Kidney (tissue), 22 donors: ENCODE measurements at places on chromosomes 12 and 14.

GRCh38 chr14:65044596-65044959, 57.7 kb downstream of the MAX start:
- DNase-seq = no peak

DNA sequence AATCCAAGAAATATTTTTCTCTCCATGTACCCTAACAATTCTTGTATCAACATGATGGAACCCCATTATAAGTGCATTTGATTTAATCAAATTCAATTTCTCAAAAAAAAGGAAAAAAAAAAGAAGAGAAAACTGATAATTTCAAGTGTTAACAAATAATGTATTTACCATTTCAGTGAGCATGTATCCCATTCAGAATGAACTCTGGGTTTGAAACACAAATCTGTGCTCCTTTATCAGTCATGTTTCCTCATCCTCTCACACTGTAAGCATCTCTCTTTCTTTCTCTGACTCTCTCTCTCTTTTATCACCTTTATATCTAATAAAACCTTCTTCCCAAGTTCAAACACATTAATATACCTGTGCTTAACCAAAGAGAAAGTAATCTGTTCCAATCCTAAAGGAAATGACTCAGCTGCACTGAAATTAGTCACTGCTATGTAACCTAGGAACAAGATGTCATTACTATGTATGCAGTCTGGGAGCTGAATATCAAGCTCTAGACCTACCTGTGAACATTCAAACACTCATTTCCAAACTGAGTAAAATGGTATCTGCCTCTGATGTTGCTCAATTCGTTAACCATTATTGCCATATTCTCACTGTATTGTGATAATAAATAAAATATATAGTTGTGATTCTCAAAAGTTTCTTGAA, 135.0 kb upstream of the LRIG3 start:
- no peak for DNase-seq

DNA sequence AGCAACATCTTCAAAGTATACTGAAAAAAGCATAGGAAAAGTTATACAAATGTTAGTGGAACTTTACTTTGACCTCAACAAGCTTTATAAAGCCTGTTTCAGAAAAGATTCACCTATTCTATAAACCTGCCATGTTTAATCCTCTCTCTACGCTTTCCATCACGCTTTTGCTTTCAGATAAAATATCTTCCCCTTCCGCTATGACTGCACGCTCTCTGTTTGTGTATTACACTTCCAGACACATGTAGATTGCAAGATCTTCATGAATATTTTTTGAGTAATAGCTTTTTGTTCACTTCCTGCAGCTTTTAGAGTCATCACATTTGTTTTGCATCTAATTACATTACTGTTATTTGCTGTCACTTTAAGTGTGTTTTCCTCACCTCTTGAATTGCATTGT, 271.4 kb downstream of the RASSF9 start:
- DNase-seq = no peak

- no peak for DNase-seq
These were observed 23.6 kb downstream of the BDKRB1 start for GRCh38 chr14:96279564-96279963.

DNA sequence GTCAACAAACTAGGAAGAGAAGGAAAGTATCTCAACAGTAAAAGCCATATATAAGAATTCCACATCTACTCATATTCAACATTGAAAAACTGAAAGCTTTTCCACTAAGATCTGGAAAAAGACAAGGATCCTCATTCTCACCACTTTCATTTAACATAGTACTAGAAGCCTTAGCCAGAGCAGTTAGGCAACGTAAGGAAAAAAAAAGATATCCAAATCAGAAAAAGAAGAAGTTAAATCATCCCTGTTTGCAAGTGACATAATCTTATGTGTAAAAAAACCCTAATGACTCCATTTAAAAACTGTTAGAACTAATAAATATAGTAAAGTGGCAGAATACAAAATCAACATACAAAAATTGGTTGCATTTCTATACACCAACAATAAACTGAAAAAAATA, 426.2 kb downstream of the BCAT1 start:
- DNase-seq = no peak

DNA sequence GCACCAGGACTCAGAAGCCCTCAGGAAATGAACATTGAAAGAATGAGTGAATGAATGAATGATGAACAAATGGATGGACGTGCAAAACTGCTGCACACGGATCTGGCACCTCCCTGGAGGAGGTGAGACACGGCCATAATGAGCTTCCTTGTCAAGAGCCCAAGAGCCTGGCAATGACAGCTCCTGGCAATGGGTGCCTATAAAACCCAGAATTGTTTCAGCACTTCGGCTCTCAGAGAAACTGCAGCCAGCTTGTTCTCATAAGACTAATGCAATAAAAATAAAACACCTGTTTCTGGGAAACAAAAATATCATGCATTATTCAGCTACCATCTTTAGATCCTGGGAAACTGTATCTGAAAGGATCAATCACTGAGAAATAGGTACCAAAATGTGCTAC, 200.5 kb upstream of the SFSWAP start:
- no peak for DNase-seq

DNA sequence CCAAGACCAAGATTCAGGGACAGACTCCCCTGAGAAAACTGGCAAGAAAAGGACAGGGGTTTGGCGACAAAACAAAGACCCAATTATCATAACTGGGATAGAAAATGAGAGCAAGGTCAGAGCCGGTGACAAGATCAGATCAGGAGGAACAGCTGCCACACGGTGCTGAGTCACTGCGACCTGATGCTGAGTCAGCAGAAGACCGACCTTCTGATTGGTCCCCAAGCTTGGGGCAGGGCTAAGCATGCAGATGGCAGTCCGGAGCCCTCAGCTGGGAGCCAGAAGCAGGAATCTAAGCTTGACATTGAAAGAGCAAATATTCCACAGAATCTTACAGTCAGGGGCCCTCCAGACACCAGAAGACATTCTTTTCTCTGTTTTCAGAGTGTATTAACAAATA, 19.1 kb upstream of the ARMH4 start:
- DNase-seq = peak; percentile 51

- DNase-seq = peak; percentile 63
These were observed 441 bp downstream of the PDE3A start for GRCh38 chr12:20368651-20369304.

- no peak for DNase-seq
These were observed 153.7 kb downstream of the PRKD1 start for GRCh38 chr14:29773990-29774389.

- no peak for DNase-seq
These were observed 334.5 kb downstream of the CACNA1C start for GRCh38 chr12:2387103-2387834.

GRCh38 chr12:42298887-42299286, 27.0 kb downstream of the ZCRB1 start:
- no peak for DNase-seq

- DNase-seq = no peak
These were observed 64.6 kb upstream of the LMO3 start for GRCh38 chr12:16670456-16671050.

DNA sequence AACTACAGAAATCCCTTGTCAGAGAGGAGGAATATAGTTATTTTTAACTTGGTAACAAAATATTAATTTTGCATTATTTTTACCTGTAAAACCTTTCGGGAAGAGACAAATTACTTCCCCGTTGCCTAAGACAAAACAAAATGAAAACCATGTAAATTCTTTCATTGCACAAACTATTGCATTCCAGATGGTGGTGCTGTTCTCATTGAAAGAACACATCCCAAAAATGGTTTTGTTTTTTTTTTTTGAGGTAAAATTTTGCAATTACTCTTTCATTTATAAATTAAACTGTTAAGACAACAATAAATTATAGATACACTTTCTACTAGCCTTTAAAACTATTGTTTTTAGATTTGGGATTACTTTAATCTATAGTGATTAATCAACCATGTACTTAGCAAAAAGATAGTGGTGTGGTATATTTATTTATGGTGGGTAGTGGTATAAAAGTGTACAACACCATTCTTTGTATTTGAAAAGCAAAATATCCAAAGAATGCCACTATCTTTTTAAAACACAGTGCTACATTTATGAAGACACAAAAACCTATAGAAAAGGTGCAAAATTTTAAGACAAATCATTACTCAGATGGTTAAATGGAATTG, 115.5 kb downstream of the SLC38A1 start:
- peak; percentile 35 for DNase-seq

GRCh38 chr14:33484264-33484663, 466.6 kb downstream of the EGLN3 start:
- DNase-seq = peak; percentile 20

- DNase-seq = no peak
These were observed 17.2 kb upstream of the CISTR start for GRCh38 chr12:53768976-53769375.

GRCh38 chr12:98594050-98594835, 757 bp downstream of the SLC25A3 start:
- DNase-seq = peak; percentile 52

GRCh38 chr12:115835445-115835844, 442.0 kb downstream of the MED13L start:
- no peak for DNase-seq

DNA sequence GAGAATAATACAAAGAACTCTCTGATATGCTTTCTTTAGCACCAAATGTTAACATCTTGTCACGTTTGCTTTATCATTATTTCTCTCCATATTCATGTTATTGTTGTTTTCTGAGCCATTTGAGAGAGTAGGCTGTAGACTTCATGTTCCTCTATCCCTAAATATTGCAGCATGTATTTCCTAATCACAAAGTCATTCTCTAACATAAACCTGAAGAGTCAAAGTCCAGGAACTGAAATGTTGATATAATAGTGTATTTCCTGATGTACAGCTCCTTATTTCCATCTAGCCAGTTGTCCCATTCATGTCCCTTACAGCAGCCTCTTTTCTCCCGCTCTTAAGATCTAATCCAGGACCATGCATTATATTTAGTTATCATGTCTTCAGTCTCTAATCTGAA, 72.8 kb downstream of the SPATS2 start:
- DNase-seq = no peak

DNA sequence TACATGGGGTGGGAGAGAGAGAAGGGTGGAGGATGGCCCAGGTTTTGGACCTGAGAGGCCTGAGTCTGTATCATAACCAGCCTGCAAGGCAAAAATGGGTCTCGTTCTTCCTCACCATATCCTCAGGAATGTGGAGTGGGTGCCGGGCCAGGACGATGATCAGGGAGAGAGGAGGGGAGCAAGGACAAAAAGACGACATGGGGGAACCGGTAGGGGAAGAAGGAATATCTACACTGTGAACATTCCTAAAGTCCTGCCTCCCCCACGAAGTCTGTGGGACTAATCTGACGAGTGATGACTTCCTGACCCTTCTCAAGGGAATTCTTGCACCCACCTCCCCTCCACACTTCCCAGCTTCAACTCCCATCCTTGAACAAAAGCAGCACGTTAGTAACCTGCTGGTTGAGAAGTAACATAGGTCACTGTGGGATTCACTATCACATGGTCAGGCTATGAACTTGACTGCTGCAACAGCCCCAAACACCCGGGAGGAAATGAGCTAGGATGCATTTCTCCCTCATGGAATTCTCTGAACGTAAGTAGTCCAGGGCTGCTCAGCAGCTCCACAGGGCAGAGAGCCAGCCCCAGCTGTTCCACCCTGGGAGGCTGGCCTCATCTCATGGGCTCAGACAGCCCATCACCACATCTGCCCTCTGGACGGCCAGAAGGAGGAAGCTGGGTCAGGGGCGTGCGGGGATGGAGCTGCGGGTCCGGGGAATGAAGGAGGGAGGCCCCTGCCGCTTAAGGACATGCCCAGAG, 36.8 kb upstream of the VWF start:
- DNase-seq = peak; percentile 81

DNA sequence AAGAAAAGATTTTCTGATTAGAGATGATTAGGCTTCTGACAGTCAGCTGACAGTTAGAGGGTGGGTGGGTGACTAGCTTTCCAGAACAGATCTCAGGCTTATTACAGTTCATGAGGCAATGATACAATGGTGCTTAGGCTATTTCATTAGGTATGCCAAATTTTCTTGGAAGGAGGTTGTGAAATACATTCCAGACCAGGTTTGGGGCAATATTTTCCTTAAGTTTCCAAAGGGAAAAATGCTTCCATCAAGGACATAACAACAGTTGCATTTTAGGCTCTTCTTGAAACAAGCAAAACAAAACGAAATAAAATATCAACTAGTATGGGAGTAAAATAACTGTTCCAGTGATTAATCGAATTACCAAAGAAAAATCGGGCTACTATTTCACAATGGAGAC, 59.3 kb upstream of the CNTN1 start:
- DNase-seq = no peak

- DNase-seq = no peak
These were observed 43.0 kb upstream of the BDKRB2 start for GRCh38 chr14:96161636-96162035.

DNA sequence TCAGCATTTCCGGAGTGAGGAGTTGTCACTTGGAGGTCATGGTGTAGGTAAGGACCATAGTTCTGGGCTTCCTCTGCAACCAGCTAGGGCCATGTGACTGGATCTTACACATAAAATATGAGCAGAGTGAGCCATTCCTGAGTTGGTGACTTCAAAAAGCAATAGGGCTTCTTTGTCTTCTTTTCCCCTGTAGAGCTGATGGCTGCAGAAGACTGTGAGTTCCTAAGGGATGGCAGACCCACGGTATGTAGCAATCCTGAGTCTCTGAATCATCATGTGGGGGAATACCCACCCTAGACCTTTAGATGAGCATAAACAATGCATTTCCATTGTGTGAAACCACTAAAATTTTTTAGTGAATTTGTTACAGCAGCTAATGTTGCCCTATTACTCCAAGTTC, 151.1 kb upstream of the TBX3 start:
- DNase-seq = no peak

- no peak for DNase-seq
These were observed 4.9 kb downstream of the SVOP start for GRCh38 chr12:109016016-109016415.

DNA sequence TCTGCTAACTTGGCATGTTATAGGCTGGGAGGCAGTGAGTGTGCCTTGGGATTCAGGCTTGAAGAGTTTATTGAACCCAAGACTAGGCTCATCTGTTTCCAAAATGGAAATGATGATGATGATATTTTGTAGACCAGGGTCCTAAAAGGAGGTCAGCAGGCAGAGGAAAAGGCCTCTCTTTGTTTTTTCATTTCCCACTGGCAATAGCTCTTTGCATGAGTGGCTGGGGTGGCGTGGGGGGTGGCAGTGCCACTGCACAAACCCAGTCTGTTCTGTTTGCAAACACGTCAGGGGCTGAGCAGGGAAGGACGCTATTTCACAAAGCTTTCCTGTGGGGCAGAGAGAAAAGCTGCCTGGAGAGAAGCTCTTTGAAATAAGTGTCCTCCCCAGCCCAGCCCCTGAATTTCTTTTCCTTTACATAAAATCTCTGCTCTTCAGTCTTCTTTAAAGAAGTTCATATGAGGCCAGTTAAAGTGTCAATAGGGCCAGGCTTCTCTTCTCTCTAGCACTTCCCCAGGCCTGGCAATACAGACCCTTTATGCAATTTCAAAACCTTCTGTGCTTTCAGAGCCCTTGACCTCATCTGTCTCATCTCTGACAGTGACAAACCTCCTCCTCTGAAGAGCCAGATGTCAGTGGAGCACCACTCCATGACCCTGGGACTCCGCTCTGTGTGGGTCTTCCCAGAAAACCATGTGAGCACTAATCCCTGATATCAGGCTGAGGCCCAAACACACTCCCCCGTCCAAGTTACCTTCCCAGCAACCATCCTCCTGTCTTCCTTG, 72.8 kb downstream of the ZNF664 start:
- no peak for DNase-seq

- no peak for DNase-seq
These were observed 137.1 kb upstream of the VRK1 start for GRCh38 chr14:96660123-96660522.

GRCh38 chr12:64004641-64005040, 160.1 kb downstream of the SRGAP1 start:
- DNase-seq = no peak
